ENCODE measurements at places on chromosomes 6 and 20.

- no peak for DNase-seq
Observed at GRCh38 chr6:14063756-14064155, 53.8 kb upstream of the CD83 start.

DNA sequence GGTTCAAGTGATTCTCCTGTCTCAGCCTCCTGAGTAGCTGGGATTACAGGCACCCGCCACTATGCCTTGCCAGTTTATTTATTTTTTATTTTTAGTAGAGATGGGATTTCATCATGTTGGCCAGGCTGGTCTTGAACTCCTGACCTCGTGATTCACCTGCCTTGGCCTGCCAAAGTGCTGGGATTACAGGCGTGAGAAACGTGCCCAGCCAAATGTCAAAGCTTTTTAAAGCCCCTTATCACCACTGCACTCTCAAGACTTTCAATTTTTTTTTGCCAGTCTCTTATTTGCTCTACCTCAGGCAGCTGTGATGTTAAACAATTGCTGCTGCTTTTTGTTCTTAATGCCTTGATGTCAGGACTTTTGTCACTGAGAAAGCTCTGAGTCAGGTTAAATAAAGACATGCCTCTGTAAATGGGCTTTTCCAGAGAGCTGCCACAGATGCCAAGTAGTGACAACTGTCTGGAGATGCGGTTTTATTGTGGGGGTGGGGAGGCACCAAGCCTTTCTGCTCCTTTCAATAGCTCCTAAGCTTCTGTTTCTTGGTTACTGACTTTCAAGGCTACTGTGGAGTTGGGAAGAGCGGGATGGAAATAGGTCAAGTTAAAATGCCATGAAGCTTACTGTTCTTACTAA lies 29.2 kb downstream of the RSPH3 start:
- DNase-seq, result no peak

- DNase-seq, result no peak
Observed at GRCh38 chr6:168937054-168937453, 316.6 kb downstream of the THBS2 start.

DNA sequence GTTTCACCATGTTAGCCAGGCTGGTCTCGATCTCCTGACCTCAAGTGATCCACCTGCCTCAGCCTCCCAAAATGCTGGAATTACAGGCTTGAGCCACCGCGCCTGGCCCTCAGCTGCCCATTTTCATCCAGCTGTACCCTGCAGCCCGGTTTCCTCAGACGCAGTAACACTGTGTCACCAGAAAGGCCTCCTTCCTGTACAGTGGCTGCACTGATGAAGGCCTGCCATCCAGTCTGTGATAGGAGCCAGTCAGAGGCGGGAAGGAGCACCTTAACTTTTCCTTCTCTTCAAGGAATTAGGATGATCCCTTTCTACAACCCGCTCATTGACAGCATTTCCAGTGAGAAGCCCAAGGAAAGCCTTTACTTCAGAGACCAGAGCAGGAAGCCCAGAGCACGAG lies 75.9 kb downstream of the GFOD1 start:
- DNase-seq, result no peak

- no peak for DNase-seq
Observed at GRCh38 chr20:10637031-10637559, 36.7 kb downstream of the JAG1 start.

DNA sequence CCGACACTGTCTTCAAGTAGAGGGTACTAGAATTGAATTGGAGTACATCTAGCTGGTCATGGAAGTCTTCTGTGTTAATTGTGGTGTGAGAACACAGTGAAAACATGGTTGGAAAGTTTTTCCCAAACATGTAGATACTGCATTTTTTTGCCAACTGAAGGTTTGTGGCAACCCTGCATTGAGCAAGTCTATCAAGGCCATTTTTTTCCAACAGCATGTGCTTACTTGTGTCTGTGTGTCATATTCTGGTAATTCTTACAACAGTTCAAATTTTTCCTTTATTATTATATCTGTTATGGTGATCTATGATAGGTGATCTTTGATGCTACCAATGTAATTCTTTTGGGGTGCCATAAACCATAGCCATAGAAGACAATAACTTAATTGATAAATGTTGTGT lies 147.0 kb downstream of the MYB start:
- DNase-seq, result no peak

DNA sequence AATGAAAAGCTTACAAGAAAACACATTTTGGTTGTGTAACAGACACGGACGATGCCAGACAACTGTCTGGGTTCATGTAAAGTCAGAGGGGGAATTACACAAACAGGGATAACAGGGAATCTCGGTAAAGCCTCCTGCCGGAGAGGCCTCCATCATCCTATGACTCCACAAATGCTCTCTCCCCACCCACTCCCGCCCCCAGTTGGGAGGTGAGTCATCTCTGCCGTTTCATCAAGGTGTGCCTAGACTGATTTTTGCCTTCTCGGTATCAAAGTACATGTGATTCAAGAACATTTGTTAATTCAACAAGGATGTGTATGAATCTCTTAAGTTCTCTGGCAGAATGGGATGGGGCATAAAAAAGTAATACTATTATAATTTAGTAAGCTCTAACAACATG lies 304.9 kb upstream of the PRDM1 start:
- peak; percentile 26 for DNase-seq

- no peak for DNase-seq
Observed at GRCh38 chr20:44637042-44637441, 14.5 kb downstream of the ADA start.

DNA sequence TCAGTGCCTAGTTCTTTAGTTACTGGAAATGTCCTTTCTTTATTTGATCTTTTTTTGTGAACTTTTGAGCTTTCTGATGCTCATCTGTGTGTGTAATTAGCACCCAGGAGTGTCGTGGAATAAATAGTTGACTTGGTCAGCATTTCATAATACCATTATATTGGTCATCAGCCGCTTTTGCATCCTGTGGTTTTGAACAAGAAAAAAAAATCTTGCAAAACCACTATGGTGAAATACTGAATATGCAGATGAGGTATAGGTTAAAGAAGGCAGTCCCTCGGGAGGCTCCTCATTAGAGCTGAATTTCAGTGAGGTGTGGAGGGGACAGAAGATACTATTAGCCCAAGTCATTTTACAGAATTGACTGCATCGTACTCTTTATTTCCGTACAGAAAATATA lies 90.1 kb downstream of the FOXO3 start:
- DNase-seq, result no peak

GRCh38 chr6:143329323-143329722 lies 121.2 kb downstream of the ADAT2 start:
- no peak for DNase-seq

DNA sequence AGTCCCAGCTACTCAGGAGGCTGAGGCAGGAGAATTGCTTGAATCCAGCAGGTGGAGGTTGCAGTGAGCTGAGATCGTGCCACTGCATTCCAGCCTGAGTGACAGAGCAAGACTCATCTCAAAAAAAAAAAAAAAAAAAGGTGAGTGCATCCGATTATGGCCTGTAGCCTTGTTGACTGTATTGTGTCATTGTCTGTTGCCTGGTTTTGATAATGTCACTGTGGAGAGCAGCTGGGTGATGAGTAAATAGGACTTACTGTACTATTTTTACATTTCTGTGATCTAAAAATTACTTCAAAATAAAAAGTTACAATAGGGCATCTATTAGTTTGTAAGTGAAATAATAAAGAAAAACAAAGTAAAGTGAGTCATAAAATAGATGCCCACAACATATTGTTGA lies 134.1 kb upstream of the SALL4 start:
- no peak for DNase-seq

DNA sequence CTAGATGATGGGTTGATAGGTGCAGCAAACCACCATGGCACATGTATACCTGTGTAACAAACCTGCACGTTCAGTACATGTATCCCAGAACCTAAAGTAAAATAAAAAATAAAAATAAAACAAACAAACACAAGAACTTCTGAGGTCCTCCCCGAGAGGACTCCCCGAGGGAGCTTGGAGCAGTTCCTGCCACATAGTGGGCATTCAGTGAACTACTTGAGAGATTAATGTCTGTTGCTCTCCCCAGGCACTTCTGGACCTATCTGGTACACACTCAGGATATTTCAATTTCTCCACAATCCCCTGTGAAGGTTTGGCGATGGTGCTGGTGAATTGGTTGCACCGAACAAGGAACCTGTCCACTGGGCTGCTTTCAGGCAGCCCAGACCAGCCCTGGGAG lies 311.2 kb downstream of the ESR1 start:
- no peak for DNase-seq

DNA sequence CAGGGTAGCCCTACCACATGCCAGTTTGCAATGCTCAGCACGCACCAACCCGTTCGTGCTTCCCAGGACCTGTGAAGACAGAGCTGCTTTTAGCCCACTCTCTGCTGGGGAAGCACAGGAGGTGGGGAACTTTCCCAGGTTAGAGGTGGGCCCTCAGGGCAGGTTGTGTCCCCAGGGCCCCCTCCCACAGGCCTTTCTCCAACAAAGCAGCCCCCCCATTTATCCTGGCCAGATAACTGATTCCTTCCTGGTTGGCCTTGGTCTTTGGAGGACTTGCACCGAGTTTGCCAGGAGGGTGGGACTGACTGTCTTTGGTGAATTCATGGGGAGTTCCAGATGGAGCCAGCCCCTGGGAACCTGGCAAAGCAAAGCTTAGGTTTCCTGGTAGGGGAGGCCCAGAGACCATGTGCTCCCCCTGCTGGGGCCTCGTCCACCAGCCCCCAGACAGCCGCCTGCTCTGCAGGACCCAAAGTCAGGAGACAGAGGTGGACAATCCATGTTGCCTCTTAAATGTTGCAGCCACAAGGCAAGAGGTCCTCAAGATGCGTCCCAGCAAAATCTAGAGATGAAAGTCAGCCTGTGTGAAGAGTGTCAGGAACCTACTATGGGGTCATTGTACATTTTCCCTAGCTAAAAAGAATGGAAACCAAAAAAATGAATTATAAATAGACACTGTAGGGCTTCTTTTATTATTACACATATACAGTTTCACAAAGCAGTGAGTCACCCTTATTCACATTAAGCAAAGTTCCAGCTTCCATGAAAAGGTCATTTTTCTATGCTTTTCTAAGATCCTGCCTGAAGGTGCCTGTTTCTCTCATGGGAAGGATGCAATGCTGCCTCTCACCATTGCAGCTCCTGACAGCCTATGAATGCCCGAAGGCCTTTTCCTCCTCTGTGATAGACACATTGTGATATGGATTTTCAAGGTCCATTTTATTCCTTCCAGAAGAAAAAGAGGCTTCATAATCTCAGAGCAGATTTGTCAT lies 497.8 kb downstream of the PREX1 start:
- DNase-seq, result no peak

DNA sequence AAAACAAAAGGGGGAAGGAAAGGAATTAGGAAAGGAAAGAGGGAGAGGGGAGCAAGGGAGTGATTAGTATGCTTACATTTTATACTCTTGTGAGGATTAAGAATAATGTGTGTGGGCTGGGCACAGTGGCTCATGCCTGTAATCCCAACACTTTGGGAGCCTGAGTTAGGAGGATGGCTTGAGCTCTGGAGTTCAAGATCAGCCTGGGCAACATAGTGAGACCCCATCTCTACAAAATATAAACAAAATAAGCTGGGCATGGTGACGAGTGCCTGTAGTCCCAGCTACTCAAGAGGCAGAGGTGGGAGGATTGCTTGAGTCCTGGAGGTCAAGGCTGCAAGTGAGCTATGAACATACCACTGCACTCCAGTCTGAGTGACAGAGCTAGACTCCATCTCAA lies 47.0 kb downstream of the SHLD1 start:
- DNase-seq, result no peak

DNA sequence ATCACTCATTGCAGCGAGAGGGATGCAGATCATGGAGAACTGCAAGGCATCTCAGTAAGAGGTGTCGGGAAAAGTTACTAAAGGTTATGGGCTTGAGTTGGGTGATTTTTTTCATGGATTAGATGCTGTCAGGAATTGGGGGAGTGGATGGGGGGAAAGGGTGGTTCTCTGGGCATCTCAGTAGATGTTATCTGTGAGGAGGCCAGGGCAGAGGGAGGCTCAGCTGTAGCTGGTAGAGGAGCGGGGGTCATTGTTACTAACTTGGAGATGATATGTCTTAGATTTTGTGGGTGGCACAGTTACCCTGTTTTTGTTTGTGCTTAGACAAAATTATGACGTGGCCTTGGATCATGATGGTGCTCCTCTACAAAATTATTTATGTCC lies 2.6 kb upstream of the PCMTD2 start:
- DNase-seq, result no peak

DNA sequence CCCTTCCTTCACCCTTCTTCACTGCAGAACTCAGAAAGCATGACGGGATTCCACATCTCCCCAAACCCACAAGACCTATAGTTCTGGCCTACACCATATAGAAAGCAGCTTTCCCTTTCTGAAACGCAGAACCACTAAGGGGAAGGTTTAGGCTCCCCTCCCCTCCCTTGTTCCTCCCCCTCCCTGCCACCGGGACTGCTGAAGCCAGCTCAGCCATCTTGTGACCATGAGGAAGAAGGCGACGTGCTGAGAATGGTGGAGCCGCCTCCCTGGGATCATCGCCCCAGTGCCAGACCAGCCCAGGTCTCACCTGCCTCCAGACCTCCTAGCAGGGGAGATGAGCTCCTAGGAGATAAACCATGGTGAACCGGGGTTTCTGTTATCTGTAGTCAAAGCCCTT lies 19.6 kb downstream of the SERPINB6 start:
- no peak for DNase-seq

- no peak for DNase-seq
Observed at GRCh38 chr20:25459111-25459830, 51.8 kb downstream of the GINS1 start.

DNA sequence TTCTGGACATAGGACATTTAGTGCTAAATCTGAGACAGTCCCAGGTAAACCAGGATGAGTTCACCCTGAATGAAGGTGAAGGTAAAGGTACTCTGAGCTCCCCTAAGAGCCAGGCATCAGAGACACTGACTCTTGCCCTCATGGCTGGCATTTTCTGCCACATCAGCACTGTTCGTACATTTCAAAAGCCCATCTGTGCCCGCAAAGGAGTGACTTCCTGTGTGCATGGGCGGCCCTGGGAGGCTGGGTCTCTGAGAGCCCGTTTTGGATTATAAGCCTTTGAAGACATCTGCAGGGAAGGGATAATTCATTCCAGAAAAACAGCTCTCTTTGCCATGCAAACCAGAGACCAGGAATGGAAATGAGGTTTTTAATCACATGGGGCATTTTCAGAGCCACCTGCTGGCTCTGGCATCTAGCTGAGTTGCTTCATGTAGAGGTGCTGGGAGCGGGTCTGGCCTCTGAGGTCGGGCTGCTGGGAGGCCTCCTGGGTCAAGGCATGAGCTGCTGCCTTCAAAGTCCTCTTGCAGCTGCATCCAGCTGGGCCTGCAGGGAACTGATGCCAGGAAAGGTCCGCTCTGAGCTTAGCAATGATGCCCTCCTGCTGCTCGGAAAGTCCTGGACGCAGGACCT lies 348.3 kb downstream of the DHX35 start:
- DNase-seq, result no peak

- no peak for DNase-seq
Observed at GRCh38 chr6:110944681-110945151, 13.8 kb upstream of the GTF3C6 start.

GRCh38 chr20:13996265-13996664 lies 949 bp downstream of the MACROD2 start:
- DNase-seq, result no peak
